ENCODE measurements at places on chromosomes 6 and 20.

GRCh38 chr6:43942011-43942442 lies 172.0 kb downstream of the VEGFA start:
- no peak for DNase-seq

DNA sequence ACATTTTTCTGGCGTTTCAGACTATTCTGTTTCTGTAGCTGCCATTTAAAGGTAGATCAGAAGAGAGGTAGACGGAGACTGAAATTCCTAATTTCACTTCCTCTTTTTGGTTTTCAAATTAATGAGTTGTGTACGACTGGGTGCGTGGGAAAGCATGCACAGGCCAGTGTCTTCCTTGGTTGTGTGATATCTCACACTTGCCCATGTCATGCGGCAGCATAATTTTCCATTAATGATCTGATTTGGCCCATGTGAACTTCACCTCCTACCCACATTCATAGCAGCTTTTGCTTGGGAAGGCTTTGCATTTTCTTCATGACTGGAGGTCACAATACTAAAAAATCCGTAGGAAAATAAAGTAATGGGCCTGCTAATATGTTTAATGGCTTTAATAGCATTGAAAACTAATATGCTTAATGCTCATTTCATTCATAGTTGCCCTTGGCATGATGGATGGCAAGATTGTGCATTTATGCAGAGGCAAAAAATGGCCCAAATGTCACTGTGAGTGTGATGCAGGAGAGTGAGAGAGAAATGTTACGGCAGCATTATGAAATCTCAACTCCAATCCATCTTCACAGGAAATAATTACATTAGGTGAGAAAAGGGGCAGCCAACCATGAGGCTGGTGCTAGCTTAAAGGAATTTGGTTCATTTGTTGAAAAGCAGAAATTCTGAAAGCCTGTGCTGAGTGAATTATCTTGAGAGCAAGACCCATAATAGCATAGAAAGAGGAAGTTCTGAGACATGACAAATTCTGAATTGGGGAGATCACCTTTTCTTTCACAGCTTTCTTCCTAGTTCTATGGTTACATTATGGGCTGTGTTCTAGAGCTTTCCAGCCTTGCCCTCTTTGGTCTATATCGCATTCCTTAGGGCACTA lies 69.0 kb upstream of the UST start:
- no peak for DNase-seq

GRCh38 chr6:143064951-143065683 lies 4.4 kb downstream of the AIG1 start:
- no peak for DNase-seq

DNA sequence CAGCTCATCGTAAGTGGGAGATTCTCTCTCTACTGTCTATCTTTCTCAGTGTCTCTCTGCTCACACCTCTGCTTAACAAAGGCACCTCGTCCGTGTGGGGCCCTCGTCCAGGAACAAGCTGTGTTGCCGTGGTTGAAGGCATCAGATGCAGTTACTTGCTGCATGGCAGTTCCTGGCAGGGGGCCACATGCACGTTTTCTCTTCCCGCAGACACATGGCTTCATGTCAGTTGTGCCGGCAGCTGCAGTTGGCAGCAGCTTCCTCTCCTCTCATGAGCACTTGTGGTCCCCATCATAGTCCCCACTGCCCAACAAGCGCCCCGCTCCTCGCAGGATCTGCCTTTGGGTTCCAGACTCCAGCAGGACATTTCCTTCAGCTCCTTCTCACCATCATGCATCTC lies 7.1 kb upstream of the AFDN start:
- no peak for DNase-seq

DNA sequence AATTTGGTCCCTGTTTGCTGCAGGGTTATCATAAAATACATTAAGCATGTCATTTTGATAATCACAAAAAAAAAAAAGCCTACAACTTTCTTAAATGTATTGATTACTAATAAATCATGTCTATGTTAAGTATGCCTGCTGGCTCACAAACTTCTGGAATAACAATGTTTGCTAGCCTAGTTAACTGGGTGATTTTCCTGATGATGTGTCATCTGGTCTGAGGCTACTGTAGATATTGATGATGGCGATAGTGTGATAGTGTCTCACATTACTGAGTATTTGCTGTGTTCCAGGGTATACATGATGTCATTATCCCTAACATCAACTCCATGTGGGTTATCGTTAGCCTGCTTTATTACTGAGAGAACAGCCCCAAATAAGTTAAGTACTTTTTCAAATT lies 86.2 kb upstream of the VSTM2L start:
- no peak for DNase-seq

DNA sequence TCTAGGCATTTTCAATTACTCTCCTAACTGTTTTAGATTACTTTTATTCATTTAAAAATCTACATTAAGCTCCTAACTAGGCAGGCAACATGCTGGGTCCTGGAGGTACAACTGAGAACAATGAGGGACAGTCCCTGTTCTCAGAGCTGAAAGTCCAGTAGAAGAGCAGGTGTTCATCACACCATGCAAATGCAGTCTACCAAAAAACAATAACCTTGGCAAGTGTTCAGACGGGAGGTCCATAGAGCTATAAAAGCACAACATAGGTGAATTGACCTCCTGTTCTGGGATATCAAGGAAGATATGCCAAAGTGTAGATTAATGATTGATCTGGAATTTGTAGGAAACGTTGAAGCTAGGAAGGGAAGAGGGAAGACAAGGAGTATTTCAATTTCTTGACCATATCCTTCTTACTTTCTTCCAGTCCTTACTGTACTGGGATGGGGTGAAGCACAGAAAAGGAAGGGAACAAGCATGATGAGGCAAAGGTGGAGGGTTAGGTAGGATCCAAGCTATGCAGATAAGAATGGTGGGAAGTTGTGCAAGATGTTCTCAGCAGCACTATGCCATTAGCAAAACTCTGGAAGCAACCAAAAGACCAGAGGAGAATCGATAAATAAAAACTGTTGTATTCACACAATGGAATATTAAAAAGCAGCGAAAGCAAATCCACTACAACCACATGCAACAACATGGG lies 485.7 kb upstream of the JARID2 start:
- DNase-seq: no peak

- no peak for DNase-seq
Measured at GRCh38 chr6:155248008-155249001, 15.5 kb upstream of the CLDN20 start.

GRCh38 chr6:12136905-12137304 lies 124.8 kb downstream of the HIVEP1 start:
- no peak for DNase-seq

DNA sequence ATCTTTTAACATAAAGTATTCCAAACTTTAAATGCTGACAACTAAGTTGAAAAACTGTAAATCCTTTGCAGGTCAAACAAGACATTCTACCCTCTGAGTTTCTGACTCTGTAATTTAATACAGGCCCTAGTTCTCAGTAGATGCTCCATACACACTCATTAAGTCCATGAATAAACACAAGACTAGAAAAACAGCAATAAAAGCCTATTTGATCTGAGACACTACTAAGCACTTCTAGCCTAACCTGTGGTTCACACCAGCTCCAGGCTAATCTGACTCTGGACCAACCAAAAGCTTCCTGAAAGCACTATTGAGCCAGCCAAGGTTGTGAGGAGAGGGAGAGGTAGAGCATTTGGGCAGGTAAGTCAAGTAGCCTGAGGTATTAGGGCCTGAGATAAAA lies 103.9 kb downstream of the EPM2A start:
- no peak for DNase-seq

GRCh38 chr6:32837651-32838113 lies 857 bp downstream of the TAP2 start:
- no peak for DNase-seq

GRCh38 chr20:46293084-46293483 lies 15.2 kb downstream of the CDH22 start:
- no peak for DNase-seq

DNA sequence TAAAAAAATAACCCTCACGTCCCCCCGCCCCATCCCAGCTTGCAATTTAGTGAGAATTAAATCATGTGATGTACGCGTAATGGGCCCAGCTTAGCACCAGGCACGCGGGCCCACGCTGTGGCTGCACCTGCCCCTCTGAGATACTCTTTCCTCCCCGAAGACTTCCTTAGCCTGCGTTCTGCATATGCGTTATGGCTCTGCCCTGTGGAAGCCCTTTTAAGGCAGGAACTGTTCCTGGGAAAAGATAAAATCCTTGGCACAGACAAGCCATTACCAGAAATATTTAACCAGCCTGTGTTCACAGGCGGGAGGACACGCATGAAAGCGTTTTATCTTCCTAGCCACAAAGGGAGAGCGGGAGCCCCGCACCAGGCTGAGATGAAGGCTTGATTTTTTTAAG lies 311.0 kb downstream of the LRFN2 start:
- no peak for DNase-seq

DNA sequence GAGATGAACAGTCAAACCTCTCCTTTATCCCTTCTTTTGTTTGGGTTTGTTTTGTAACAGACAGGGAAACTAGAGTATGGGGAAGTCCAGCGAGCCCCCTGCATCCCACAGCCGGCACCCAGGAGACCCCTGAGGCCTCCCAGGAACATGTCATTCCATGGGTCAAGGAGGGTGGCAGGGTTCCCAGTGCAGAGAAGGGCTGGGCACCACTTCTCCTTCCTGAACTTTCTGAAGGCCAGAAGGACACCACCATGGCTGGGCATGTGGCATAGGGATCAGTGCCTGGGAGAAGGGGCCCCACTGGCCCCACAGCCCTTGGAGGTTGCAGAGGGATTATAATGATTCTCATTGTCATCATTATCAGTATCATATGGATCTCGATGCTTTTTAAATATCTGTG lies 13.9 kb upstream of the CST7 start:
- DNase-seq: no peak

DNA sequence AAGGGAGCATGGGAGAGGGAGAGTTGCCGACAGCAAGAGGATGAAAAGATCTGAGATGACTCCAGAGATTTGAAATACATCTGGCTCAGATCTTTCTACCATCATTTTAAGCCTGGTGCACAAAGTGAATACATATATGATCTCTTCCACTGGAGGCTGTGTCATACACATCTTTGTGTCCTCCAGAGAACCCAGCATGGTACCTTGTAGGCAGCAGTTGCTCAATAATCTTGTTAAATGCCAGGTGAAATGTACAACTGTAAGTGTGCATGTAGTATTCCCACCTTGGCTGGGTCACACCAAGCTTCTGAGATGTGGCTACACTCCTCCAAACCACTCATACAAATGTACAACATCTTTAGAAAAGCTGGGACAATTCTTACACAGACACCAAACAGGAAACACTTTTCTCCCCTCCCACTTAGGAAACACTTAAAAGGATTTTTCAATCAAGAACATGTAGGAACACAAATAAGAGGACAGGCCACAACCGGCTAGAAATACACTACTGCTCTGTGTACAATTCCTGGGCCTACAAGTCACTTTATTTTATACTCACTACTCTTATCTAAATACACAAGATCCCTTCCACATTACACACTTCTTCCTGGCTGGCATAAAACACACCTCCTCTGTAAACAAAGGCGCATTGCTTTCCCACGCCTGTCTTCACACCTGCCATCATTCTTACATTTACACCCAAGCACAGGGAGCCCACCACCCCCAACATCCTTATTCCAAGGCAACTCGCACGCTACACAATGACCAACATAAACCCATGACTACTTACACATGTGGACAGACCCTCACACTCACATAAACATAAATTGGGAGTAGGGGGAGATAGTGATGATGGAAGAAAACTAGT lies 3.8 kb upstream of the IER3 start:
- no peak for DNase-seq

DNA sequence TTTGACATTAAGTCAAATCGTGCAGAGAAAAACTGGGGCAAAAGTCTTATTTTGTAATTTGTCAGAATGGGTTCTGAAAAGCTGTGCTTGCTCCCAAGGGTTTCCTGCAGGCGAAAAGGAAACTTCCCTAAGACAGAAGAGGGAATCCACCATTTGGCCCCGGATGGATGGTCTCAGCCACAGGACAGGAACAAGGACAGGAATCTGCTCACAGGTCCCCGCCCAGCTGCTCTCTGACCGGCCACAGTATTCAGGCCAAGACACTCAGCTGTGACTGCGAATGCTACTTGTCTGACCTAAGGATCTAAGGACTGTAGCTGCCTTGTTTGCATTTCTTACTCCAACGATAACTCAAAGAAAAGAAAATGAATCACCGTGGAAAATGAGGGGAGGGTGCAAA lies 197.0 kb downstream of the BMP7 start:
- no peak for DNase-seq

GRCh38 chr6:18347021-18347577 lies 40.1 kb upstream of the RNF144B start:
- DNase-seq: no peak

- no peak for DNase-seq
Measured at GRCh38 chr6:31525932-31526591, 2.7 kb upstream of the MCCD1 start.

DNA sequence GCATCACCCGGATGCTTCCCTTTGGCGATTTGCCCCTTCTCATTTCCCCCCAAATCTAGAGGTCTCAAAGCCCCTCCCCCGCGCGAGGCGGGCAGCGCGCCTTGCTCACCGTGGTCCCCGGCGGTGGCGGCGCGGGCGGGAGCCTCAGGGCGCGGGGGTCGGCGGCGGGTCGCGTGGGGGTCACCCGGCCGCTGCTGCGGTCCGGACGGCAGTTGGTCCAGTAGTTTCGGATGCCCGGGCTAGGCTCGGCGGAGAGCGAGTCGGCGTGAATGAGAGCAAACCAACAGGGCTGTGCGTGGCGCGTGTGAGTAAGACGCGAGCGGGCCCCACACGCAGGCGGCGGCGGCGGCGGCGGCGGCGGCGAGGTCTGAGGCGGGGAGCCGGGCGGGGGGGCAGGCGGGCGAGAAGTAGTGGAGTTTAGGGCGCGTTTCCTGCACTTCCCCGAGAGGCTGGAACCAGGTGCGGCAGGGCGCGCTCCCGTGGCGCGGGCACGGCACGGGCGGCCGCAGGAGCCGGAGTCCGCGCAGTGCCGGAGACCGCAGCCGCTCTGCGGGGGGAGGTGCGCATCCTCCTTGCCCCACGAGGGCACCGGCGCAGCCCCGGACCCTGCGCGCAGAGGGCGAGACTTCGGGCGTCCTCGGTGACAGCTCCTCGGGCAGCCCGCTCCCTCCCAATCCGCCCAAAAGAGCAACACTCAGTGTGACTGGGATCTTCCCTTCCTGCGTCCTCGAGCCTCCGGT lies 567 bp downstream of the HS3ST5 start:
- DNase-seq: no peak

DNA sequence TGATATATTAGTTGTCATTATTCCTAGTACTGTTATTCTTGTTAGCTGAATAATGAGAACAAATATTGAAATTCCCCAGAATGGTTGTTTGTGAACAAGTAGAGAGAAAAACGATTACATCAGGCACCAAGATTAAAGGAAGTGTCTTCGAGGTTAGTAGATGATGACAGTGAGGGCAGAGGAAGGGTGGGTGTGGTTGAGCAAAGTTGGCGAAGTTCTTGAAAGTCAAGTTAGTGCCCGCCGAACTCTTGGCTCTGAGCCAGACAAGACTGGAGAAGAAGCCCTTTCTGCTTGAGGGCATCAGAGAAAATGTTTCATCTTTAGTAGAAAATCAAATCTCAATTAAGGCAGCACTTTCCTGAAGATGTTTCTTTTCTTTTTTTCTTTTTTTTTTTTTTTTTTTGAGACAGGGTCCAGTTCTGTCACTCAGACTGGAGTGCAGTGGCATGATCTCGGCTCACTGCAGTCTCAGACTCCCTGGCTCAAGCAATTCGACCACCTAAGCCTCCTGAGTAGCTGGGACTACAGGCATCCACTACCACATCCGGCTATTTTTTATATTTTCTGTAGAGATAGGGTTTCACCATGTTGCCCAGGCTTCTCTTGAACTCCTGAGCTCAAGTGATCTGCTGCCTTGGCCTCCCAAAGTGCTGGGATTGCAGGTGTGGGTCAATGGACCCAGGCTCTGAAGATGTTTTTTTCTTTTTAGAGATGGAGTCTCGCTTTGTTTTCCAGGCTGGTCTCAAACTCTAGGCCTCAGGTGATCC lies 77.1 kb downstream of the SGK1 start:
- peak; percentile 31 for DNase-seq
